Lung microvascular endothelial cell (primary cell): ENCODE measurements at places on chromosomes 2 and 18.

DNA sequence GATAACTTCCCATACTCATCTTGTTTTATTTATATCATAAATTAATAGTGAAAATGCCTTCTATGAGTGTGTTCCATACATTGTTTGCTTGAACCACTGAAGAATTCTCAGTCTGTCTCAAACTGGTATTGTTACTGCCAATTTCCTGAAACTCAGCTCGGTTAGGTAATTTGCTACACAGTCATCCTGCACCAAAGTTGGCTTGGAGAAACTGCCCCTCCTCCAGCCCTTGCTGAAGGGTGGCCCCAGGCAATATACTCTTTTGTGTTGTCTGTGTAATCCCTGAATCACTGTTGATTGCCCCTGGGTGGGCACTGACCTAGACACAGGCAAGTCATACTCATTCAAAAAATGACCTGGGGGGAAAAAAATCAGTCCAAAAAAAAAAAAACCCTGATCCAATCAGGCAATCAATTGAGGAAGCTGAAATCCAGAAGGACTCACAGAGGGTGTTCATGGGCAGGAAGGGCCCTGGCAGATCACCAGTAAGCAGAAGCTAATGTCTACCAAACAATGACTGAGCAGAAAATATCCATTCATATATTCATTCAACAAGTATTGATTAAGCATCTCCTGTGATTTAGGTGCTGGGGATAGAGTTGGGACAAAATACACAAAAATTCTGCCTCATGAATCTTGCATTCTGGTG is 3.8 kb upstream of the SESTD1 start:
- DNase-seq: peak; percentile 52

DNA sequence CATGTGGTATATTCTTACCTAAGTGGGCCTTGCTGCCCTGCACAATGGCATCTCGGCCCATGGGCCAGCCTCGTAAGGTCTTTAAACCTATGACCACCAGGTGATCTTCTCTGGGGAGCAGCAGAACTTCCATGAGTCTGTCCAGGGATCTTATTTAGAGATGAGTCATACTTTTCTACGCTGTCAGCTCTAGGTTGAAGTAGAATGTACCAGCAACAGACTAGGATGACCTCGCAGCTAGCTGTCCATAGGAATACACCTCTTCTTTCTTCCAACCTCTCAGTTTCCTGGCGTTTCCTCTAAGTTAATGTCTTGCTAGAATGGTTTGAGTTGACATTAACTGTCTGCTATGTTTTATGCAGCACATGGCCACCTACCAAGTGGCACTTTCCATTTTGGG is 15.6 kb upstream of the CXCR4 start:
- no peak for DNase-seq

GRCh38 chr18:12408247-12408869 is 629 bp downstream of the PRELID3A start:
- peak; percentile 26 for DNase-seq

DNA sequence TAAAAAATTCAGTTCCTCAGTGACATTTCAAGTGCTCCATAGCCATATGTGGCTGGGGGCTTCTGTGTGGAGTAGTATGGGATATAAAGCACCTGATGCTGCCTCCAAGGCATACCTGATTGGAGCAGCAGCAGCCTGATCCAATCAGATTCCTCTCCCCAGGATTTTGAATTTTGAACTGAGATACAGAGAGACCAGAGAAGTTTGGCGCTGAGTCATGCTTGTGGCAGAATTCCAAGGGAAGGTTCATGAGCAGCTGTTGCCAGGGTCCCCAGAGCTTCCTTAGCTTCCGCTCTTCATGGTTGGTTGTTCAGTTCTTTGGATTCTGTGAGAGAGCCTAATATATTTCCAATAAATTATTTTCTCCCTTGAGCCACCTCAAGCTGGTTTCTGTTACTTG is 29.0 kb upstream of the CFAP36 start:
- peak; percentile 90 for DNase-seq

DNA sequence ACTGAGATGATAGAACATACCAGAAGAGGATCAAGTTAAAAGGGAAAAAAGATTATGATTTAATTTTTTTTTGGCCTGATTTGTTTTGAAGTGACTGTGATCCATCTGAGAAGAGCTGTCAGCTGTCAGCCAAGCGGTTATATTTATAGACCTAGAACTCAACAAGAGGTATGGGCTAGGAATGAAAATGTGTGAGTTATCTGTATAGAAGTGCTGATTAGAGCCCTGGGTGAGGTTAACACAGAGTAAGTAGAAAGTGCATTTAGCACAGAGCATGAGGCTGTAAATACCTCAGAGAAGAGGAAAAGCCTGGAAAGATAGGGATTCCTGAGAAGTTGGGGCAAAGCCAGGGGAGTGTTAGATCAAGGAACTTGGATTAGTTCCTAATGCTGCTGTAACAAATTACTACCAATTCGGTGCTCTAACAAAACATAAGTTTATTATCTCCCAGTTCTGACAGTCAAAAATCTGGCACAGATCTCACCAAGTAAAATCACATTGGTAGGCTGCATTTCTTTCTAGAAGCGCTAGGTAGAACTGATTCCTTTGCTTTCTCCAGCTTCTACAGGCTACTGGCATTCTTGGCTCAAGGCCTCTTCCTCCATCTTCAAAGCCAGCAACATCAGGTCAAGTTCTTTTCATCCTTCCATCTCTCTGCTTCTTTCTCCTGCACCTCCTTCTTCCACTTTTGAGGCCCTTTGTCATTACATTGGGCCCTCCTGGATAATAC is 197.4 kb upstream of the SPHKAP start:
- DNase-seq: no peak

- DNase-seq: no peak
These were observed 80.5 kb upstream of the SPATS2L start for GRCh38 chr2:200225951-200226350.

DNA sequence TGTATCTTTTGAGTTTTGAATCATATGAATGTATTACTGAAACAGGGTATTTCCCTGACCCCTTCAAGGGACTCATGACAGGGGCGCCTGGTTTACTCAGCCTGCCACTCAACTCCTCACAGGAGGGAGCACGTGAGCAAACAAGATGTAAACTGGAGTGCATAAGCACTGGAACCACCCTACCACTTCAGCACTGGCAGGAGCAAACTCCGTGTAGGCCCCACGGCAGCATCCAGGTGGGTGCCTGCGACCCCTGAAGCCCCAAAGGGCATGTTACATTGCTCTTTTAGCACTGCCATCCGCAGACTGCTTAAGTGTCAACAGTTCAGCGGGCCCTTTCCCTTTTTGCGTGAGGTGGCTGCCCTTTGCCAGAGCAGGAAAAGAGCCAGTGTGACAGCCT is 8.2 kb upstream of the DAPL1 start:
- no peak for DNase-seq
